ENCODE measurements at places on chromosomes 12 and 14.

- no peak for DNase-seq
Measured at GRCh38 chr14:104290058-104290667, 151.8 kb downstream of the KIF26A start.

DNA sequence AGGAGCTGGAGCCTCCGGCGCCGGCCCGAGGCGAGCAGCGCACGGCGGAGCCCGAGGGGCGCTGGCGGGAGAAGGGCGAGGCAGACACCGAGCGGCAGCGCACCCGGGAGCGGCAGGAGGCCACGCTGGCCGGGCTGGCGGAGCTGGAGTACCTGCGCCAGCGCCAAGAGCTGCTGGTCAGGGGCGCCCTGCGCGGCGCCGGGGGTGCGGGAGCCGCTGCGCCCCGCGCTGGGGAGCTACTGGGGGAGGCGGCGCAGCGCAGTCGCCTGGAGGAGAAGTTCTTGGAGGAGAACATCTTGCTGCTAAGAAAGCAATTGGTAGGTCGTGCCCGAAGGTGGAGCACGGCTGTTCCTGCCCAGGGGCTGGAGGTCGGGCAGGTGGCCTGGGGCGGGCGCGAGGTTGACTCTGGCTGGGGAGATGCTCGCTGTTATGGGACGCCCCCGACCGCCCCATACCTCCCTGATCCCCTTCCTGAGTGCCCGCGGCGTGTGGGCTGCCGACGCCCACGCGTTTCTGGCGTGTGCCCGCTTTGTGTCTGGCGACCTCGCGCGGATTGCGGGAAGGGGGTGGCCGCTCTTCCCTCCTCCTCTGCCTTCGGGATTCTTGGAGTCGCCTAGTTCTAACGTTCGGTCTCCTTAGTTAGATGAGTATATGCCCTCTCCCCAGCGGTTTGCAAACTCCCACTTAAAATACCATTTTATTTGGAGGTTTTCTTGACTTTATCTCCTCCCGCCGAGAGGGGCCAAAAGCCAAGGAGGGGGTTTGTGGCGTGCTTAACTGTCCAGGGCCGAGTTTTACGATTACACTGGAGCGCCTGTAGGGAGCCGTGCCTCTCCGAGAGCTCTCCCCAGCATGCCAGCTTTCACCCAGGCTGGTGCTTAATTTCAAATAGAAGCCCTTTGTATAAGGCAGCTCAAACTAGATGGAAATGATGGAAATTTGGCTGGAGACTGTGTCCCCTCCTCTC is 752 bp downstream of the DACT1 start:
- DNase-seq: peak; percentile 46

DNA sequence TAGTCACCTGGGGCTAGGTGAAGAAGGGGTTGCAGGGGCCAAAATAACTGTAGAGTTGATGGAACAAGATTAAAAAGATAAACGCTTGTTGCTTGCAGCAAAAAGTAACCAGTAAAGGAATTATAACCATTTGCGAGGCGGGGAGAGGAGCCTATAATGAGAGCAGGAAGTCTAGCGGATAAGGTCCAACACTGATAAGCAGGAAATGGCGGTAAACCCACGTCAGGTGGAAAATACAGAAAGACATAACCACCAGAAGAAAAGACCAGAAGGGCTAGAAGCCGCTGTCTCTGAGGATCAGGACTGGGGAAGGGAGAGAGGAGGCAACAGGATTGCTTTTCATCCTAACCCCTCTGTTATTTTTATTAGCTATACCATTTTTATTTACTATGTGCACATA is 303.3 kb downstream of the DPF3 start:
- DNase-seq: no peak

- DNase-seq: no peak
Measured at GRCh38 chr14:95886366-95887056, 9.9 kb downstream of the TUNAR start.

- DNase-seq: no peak
Measured at GRCh38 chr12:46808955-46809697, 16.7 kb downstream of the SLC38A4 start.

DNA sequence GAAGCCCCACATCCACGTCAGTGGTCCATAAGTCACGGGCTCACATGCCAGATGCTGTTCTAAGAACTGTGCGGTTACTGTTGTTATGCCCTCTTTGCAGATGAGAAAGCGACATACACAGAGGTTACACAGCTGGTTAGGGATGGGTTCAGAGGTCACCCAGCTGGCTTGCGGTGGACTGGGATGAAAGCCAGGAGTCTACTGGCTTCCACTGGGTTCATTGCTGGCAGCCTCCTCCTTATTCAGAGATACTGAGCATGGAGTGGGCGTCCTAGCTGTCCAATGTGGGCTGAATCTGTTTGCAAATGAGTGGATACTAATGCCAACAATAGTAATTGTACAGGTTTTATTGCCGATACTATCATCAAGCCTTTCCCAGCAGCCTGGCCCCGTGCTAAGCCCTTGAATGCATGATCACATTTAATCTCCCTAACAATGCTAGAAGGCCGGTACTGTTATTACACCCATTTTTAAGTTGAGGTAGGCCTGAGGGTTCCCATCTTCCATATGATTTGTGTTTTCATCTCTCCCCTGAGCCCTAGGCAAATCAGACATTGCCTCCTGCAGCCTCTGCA is 129.1 kb downstream of the PLXNC1 start:
- DNase-seq: no peak

GRCh38 chr12:53423597-53423996 is at the start of gene AMHR2:
TSS of gene AMHR2 (plus strand) at chr12:53423855. CDS start at chr12:53423935, 80 bp downstream.
- no peak for DNase-seq

DNA sequence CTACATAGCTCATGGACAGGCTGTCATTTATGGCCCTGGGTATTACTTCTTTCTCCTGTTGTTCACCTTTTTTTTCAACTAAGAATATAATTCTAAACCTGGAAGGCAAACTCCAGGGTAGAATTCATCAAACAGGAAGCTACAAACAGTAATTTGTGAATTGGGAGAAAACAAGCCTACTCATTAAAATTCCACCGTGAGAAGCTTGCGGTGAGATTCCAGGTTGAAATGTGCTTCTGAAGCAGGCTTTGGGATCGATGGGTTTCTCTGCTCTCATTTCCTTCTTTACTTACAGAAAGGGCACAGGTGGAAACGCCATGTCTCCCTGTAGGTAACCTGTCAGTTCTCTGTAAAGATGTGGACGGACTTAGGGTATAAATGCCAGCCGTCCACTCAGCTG is 257.5 kb downstream of the TMEM132C start:
- DNase-seq: no peak

All from GM13977 (cell line).